ENCODE measurements at places on chromosomes 6 and 20.

GRCh38 chr6:13769034-13769654, 45.2 kb downstream of the MCUR1 start:
- DNase-seq: no peak

DNA sequence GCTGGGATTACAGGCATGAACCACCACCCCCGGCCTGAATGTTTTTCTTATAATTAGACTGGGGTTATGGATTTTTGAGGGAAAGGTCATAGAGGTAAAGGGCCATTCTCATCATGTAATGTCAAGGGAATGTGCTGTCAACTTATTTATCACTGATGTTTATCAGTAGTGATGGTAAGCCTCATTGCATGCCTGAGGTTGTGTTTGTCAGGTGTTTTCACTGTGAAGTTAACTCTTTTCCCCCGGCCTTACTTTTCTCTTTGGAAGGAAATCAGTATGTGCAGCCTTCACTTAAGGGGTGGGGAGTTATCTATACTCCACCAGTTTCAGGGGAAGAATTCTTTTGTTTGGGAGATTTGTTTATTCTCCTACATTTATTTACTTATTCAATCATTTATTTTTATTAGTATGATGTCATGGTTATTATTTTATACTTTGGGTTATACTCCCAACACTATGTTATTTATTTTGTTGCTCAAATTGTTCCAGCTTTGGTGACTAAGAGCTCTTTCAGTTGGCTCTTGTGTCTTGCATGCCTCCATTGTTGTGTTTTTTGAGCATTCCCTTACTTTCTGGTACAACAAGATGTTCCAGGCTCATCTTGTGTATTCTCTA, 2.8 kb upstream of the SLC17A5 start:
- DNase-seq: peak; percentile 38

DNA sequence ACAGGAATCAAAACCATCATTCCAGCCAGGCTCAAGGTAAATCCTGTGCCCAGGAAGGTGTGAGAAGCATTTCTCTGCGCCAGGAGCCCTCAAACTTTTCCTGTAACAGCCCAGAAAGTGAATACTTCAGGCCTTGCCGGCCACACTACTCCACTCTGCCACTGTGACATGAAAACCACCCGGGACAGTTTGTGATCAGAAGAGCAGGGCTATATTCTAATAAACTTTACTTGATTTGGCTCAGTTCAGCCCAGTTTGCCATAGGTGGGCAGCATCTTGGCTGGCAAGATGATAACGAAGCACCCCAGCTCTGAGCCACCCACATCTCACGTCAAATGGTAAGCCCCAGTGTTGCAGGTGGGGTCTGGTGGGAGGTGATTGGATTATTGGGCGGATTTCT, 249.4 kb downstream of the DLL1 start:
- DNase-seq: no peak

DNA sequence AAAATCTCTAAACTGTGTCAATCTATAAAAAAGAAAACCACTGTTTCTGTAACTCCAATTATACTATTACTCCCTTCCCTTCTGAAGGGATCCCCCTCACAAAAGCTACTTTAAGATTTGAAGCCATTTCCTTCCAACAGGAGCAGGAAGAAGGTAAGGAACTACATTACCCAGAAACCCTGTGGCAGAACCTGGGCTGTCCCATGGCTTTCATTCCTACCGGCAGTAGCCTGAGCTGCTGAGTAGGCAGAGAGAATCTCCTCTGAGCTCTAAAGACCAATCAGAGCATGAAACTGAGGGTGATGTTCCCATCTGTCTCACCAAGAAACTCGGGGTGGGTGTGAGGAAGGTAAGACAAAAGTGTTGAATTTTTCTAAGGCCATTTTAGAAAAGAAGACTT, 108.0 kb upstream of the LRFN2 start:
- DNase-seq: no peak

GRCh38 chr6:1181939-1182605, 129.8 kb upstream of the FOXQ1 start:
- no peak for DNase-seq

- peak; percentile 65 for DNase-seq
These were observed 68.5 kb upstream of the FOXO3 start for GRCh38 chr6:108492131-108492766.

GRCh38 chr6:113375950-113376846, 480.9 kb upstream of the MARCKS start:
- DNase-seq: peak; percentile 86

DNA sequence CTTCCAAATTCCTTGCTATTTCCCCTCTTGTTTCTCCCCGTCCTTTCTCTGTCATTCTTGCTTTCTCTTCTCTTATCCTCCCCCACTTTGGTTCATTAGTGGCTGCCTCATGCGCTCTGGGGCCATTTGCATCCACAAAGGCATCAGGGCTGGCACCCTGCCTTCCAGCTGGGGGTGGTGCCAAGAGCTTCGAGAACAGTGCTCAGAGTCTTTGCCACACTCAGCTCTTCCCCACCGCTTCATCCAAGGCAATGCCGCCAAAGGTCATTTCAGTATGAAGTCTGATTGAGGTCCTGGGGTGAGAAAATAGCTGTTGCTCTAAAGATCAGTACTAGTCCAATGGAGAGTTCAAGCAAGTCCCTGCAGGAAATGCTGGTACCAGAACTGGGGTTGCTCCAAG, 22.7 kb downstream of the OLIG3 start:
- no peak for DNase-seq

DNA sequence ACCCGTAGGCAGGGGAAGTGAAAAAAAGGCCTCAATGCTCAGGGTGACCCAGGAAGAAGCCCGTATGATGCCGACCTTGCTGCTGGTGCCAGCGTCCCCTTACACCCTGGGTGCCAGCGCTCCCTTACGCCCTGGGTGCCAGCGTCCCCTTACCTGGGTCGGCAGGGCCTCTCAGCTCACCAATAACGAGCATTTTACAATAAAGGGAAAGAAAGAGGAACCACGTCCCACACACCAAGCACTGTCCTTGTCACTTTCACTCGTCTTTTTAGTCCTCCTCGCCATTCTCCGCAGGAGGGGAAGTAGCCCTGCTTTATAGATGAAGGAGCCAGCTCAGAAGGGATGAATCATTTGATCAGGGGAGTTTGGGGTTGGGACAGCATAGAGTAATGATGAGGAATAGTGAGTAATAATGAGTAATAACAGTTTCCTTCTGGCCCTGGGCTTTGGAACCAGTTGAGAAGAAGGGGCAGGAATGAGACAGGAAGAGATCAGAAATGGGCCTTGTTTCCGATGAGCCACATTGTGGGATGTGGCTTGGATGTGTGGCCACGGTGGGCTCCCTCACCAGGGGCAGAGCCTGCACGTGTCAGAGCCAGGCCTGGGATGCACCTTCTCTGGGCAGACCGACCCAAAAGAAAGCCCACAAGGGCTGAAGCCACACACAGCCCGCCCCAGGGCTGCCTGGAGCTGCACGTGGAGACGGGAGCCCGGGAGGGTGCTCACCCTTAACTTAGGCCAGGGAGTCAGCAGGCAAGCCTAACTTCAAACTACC, 75.7 kb downstream of the SYNJ2 start:
- peak; percentile 98 for DNase-seq

DNA sequence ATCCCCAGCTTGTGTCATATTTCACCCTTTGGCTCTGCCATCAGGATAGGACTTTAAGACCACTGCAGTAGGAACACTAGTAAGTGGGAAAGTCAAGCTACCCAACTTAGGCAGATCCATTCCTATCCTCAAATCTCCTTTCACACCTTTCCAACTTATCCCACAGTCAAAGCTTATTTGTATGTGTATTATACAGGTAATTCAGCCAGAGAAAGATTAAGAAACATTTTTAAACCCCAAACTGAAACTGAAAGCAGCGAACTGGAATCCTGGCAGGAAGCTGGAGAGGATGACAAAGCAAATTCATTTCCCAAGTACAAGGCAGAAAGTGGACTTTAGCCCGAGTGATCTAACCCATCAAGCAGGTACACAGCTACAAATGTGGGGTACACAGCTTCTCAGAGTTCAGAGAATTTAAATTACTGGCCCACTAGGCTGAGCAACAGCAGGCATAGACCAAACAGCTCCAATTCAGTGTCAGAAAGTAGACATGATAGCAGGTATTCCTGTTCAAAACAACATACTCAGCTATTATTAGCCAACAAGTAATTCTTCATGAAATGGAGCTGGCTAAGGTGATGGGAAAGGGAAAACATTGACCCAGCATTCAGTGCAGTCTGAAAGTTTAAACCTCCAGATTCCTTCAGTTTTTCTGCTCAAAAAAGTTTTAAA, 39.1 kb downstream of the ILRUN start:
- peak; percentile 83 for DNase-seq

GRCh38 chr6:42339991-42340401, 111.7 kb downstream of the TRERF1 start:
- no peak for DNase-seq

- DNase-seq: peak; percentile 90
These were observed 38.9 kb downstream of the OR2B2 start for GRCh38 chr6:27873021-27873940.

GRCh38 chr6:148464319-148465010, 121.8 kb downstream of the SASH1 start:
- peak; percentile 86 for DNase-seq

GRCh38 chr6:2988426-2989331, 11.0 kb upstream of the NQO2 start:
- DNase-seq: peak; percentile 95

DNA sequence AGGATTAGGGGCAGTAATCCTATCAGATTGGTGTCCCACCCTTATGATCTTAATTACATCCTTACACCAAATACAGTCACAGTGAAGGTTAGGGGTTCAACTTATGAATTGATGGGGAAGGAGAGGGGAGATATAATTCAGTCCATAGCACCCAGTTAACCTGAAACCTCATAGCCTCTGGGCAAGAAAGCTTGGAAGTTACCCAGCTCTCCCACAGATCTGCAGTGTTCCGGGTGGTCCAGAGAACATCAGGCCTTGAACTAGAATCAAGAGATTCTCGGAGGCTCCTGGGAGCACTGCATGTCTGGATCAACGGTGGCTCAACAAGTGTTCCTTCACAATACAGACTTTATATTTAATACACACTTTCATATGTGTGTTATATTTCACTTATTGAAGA, 392.6 kb upstream of the MARCKS start:
- DNase-seq: no peak

DNA sequence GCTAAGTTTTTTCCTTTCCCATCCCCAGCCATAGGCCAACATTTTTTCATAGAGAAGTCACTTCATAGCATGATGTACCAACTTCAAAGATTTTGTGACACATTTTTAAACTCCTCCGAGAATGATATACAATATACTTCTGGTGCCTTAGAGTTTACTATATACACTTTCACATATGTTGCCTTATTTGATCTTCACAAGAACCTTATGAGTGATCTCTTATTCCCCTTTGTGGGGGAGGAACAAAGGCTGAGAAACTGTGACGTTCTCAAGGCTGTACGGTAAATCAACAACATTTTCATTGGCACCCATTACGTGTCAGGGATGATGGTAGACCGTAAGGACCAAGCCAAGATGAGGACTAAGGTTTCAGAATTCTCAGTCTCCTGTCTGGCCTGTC, 130.0 kb downstream of the RFPL4B start:
- DNase-seq: no peak

DNA sequence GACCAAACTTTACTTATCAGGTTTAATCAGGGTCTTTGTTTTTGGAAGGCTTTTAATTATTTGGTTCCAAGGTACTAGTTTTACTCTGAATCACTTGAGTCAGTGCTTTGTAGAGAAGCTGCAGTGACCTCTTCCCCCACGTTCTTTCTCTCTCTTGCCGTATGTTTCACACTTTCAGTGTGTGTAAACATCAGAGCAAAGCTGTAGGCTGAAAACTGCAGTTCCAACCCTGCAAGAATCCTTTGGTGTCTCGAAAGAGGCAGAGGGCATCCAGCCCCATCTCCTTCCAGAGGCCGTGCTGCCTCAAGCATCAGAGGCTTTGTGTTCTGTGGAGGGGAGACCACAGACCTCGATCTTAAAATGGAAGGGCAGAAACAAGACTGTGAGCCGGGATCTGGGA, 42.1 kb downstream of the CFAP61 start:
- DNase-seq: no peak

- peak; percentile 89 for DNase-seq
These were observed 30.6 kb upstream of the ZNF184 start for GRCh38 chr6:27503436-27504030.

DNA sequence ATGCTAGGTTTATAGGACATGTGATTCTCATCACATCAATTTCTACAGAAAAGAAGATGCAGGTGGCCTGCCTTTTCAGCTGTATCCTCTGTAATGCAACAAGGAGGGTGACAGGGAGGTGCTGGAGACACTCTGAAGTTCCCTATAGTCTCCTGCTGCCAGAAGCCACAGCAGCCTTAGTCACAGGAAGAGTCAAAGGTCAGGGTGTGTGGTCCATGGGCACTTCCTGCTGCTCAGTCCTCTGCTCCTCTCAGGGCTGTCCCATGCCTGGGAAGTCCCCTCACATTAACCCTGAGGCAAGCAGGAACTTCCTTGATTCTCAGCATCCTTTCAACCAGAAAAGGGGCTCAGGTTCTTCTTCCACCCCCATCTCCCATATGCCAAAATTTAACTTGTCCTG, 144.8 kb upstream of the FOXA2 start:
- no peak for DNase-seq

- DNase-seq: peak; percentile 71
These were observed 10.5 kb downstream of the RAE1 start for GRCh38 chr20:57361517-57361916.

DNA sequence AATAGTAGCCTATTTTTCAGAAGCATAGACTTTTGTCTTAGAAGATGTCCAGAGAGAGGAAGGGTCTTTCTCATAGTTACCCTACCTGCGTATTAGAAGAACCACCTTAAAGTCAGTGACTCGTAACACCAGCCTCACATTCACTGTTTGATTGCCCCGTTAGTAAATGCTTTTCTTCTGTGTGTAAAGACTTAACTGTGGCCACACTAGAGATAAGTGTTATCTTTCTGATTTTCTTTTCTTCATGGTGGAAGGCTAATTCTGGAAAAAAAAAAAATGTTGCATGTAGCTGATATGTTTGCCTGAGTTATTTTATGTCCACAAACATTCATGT, 83.9 kb downstream of the SAMD3 start:
- no peak for DNase-seq

GRCh38 chr6:109197061-109197460, 101.8 kb downstream of the CEP57L1 start:
- DNase-seq: no peak

DNA sequence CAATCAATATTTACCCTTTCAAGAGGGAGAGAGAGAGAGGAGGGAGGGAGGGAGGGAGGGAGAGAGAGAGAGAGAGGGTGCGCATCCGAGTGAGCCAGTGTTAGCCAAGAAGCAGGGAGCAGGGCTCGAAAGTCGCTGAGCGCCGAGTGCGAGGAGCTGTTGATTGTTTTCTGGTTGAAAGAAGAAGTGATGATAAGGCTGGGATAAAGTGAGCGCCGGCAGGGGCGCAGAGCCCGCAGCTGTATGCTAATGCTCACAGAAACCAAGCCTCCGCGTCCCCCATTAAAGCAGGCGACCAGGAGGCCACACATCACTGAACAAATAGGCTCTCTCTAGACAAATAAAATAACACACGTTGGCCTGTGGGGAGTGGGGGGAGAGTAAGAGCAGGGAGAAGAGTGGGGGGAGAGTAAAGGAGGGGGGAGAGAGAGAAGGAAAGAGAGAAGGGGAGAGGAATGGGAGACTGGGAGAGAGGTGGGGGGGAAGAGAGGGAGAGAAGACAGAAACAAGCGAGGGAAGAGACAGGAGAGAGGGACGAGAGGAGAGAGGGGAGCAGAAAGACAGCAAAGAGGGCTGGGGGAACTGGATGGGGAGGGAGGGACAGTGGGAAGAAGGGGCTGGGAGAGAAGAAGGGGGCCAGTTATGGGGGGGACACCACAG, 5.0 kb upstream of the INSM1 start:
- no peak for DNase-seq

- peak; percentile 93 for DNase-seq
These were observed 132.2 kb downstream of the SNX5 start for GRCh38 chr20:17836303-17836861.
